CD8-positive, alpha-beta memory T cell (primary cell): ENCODE measurements at places on chromosomes 3 and 15.

DNA sequence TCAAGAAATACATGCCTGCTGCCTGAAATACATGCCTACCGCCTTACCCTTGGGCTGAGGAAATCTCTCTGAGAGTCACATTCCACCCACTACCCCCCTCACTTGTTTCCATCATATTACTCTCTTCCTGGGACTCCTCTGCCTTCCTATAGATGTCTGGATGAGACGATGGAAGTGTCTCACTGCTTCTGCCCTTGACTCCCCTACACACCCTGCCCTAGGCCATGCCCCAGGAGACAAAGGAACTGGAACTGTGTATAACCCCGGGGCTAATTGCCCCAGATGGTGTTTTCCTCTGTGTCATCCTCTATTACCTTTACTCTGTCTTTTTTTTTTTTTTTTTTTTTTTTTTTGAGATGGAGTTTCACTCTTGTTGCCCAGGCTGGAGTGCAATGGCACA is 102.0 kb downstream of the GTPBP8 start:
- no peak for DNase-seq

- DNase-seq, result no peak
Measured at GRCh38 chr3:125213364-125213755, 812 bp upstream of the SLC12A8 start.

- DNase-seq, result no peak
Measured at GRCh38 chr3:43873723-43874122, 183.0 kb downstream of the ABHD5 start.

DNA sequence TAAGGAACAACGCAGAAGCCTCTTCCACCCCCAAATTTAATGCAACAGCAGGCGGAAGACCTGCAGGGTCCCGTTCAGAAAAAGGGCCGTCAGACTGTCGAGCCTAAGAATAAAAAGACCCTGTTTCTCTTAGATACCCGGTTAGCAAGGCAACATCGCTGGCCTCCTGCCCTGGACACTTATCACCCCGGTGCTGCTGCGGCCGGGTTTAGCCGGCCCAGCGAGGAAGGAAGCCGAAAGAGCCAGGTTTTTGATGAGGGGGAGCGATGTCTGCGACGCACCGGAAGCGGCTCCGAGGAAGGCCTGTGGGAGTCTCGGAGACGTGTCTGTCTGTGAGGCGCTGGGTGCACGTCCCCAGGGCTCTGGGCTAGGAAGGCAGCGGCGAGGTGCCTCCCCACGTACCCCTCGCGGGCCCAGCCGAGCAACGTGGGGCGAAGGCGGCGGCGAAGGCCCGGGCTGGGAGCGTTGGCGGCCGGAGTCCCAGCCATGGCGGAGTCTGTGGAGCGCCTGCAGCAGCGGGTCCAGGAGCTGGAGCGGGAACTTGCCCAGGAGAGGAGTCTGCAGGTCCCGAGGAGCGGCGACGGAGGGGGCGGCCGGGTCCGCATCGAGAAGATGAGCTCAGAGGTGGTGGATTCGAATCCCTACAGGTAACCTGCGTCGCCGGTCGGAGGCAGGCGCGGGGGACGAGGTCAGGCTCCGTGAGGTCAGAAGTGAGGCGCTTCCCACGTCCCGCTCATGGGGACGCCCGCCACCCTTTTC is at the start of gene UBA5:
Gene UBA5, plus strand, starts transcription at position 278 of the 759 bp plus-strand sequence. Its CDS starts 209 bp downstream, at position 487.
- DNase-seq, result peak; percentile 72

GRCh38 chr3:194054540-194054939 is 81.4 kb upstream of the HES1 start:
- no peak for DNase-seq

DNA sequence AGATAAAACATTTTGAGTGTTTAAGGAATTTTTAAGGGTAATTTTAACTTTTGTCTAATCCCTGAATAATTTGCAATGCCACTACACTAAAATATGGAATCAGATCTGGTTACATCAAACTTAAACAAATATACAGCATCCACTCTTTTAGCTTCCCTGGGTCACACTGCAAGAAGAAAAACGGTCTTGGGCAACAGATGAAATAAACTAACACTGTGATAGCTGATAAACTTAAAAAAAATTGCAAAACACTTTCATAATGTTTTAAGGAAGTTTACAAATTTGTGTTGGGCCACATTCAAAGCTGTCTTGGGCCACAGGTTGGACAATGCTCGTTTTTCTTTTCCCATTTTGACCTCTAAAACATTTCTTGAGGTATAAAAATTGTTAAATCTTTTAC is 34.3 kb downstream of the CCDC66 start:
- no peak for DNase-seq

DNA sequence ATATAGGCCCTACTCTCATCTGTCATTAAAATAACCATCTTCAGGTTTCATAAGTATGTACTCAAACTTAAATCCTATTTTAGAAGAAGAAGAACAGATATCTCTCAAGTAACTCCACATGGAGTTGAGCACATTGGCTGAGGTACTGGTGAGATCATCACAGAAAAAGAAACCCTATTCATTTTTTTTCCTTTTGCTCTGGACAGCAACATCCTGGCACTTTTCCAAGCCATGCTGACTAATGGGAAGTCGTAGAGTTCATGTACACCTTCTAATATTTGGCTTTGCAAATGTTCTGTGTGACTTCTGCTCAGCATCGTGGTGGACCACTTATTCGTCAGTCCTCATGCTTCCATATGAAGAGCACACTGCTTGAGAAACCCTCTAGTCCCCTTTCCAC is 336.0 kb upstream of the KCNH8 start:
- DNase-seq, result no peak
